ENCODE measurements at places on chromosomes 11 and 22.

GRCh38 chr11:18384157-18384641 lies 10.2 kb upstream of the LDHA start:
- no peak for DNase-seq

DNA sequence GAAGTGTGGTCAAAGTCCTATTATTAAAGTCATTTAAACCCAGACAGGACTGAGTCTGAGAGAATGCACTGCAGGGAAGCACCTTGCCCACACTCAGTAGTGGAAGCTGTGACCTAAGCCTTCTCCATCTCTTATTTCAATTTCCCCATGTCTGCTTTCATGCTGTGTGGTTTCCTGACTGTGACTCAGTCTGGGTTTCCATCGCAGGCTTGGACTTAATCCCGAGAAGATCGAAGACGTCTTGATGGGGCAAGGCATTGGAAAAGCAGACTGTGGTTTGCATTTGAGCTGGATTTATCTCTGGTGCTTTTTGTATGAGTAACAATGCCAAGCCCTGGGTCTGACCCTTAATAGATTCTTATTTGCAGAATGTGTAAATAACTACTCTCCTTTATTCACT lies 238.9 kb downstream of the NTM start:
- no peak for DNase-seq

DNA sequence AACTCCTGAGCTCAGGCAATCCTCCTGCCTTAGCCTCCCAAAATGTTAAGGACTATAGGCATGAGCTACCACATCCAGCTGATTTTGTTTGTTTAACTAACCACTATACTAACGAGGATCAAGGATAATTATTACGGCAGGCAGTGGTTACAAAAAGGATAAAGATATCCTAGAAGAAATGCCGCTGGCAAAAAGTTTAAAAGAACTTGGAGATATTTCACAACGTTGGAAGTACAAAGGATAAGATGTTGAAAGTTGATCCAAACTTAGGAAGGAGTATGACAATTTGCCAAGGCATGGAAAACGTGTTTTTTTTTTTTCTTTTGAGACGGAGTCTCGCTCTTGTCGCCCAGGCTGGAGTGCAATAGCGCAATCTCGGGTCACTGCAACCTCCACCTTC lies 13.4 kb downstream of the AP5B1 start:
- DNase-seq = no peak

GRCh38 chr22:24994070-24994763 lies 41.7 kb downstream of the KIAA1671 start:
- DNase-seq = no peak

- peak; percentile 24 for DNase-seq
Measured at GRCh38 chr22:50627642-50628542, at the start of gene ARSA. Gene ARSA, minus strand, starts transcription at chr22:50628152. Its CDS starts 373 bp downstream, at chr22:50627779.

GRCh38 chr11:130872981-130873380 lies 43.3 kb downstream of the SNX19 start:
- DNase-seq = no peak

- DNase-seq = no peak
Measured at GRCh38 chr11:93081694-93082093, 112.2 kb downstream of the MTNR1B start.

DNA sequence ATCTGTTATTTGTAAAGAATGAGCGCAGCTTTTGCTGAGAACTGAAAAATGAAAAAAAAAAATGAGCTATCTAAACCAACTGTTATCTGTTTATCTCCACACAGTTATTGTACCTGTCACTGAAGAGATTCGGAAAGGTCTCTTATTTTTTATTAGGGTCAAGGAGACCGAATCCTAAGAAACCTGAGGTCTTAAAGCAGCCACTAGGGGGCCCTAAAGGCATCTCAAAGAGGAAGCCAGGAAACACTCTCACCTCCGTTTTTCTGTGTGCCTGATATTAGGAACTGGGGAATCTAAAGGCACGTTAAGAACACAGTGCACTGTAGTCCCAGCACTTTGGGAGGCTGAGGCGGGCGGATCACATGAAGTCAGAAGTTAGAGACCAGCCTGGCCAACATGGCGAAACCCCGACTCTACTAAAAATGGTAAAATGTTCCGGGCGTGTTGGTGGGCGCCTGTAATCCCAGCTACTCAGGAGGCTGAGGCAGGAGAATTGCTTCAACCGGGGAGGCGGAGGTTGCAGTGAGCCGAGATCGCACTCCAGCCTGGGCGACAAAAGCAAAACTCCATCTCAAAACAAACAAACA lies 3.5 kb upstream of the LARGE1 start:
- peak; percentile 80 for DNase-seq

- DNase-seq = no peak
Measured at GRCh38 chr11:30313580-30313979, 9.3 kb upstream of the ARL14EP start.

GRCh38 chr11:19328586-19329311 lies 88.0 kb upstream of the E2F8 start:
- DNase-seq = no peak

GRCh38 chr22:44026630-44027511 lies 2.8 kb downstream of the PARVB start:
- no peak for DNase-seq

DNA sequence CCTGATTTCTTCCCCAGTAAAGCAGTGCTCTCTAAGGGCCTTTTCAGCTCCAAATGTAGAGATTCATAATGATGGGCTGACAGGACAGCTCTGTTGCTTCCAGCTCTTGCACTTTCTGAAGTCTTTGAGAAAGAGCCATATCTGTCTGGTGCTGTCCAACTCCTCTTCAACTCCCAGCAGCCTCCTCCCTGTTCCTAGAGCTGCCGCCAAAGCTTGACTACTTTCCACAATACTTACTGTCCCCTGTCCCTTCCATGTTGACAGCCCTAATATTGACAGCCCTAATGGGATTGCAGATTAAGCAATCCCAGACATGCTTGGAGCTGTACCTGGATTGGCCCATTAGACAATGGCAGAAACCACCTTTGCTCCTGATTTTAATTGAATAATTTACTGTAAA lies 29.6 kb downstream of the INSC start:
- no peak for DNase-seq

DNA sequence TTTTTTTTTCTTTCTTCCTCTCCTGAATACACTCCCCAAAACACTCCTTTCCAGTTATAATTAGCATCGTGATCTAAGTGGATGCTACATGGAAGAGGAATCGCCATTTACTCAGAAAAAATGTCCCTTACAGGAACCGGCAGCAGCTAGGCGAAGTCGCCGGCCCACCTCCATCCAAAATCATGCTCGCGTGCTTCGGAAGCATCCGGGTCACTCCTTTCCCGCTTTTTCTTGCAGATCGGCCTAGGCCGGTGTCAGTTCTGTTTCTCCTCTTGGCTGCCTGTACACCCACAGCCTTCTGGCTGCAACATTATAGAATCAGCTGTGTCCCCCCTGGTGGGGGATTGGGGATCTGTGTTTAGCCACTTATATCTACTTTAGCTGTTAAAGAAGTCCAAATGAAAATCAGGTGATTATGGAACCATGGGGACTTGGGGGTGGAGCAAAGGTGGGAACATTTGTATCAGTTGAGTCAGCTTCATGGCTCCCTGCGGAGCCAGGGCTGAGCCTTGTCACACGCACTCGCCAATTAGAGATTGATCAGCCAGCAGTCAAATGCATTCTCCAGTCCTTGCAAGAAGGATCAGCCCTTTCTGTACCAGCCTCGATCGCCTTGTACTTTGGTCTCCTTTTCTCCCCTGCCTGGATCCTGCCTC lies 36.3 kb downstream of the ASRGL1 start:
- no peak for DNase-seq

DNA sequence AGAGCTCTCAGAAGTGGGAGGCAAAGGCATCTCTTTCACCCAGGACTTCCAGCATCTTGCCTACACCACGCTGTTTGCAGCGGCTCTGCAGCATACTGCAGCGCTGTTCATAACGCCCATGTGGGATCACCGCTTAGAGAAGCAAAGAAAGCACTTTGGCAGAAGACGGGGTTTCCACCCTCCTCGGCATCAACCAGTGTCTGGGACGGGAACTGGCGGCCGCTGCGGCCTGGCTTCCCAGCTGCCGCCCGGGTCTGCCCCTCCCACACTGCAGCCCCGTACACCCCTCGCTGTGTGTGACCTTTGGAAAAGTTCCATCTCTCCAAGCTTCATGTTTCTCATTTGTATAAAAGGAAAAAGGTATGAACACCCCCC lies 545 bp upstream of the TIRAP start:
- DNase-seq = no peak

DNA sequence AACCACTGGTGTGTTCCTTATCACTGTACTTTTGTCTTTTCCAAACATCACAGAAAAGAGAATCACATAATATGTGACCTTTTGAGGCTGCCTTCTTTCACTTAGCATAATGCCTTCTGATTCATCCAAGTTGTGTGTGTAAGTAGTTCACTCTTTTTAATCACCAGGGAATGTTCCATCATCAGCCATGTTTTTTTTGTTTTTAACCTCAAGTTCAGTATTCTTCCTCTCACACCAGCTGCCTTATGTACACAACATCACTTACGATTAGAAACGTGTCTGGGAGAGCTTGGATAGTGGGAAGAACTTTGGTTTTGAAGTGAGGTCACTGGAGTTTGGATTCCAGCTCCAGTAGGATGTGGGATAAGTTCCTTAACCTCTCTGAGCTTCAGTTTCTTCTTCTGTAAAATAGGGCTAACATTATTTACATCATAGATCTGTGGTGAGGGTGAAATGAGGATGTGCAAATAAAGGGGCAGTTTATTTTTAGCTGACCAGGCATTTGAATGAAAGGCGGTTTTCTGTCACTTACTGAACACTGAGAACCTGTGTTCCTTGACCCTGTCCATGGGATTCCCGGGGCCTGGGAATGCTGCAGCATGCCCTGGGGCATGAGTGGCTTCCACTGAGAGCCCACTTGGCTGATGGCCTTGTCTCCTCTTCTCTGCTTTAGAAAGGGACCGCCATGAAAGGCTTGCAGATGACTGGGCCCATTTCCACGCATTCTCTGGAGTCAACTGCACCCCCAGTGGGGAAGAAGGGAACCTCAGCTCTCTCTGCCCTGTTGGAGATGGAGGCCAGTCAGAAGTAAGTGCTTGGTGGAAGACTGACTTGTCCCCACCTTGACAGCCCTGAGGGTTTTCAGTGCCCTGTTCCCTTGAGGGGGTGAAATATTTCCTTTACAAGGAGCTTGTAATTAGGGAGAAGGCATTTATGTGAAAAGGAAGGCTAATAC lies 92.6 kb downstream of the DEPDC5 start:
- DNase-seq = no peak

GRCh38 chr11:84292955-84293354 lies 1006.8 kb upstream of the CCDC90B start:
- no peak for DNase-seq

- no peak for DNase-seq
Measured at GRCh38 chr22:19275513-19275912, 16.0 kb downstream of the CLTCL1 start.

- DNase-seq = no peak
Measured at GRCh38 chr11:116582571-116582970, 190.2 kb downstream of the BUD13 start.

GRCh38 chr11:86149792-86150191 lies 80.9 kb upstream of the PICALM start:
- no peak for DNase-seq

GRCh38 chr11:134733646-134734045 lies 321.6 kb upstream of the B3GAT1 start:
- DNase-seq = no peak

DNA sequence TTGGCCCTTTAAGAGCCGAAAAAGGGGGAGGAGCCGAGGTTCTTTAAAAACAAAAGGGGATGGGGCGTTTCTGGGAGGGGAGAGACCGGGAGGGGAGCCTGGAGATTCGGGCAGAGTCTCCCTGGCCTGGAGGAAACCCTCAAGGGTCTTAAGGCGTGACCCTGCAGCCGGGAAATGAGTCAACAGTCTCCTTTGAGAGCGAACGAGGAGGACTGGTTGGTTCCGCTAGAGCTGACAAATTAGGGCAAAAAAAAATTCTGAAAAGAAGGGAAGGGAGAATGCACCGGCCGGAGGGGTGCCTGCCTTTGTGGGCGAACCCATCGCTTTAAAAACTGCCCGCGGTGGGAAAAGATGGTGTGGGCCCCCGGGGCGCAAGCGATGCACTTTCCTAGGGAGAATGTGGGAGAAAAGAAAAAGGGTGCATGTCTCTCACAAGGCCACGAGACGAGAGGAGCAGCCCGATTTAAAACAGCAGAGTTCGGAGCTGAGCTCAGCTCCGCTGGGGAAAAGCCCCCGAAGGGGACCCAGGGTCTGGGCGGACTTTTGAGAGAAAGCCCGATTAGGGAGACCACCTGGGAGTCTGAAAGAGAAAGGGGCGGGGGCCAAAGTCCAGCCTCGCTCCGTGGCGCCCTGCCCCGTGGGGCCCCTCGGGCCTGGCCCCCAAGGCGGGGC lies 874 bp downstream of the ZFTA start:
- DNase-seq = peak; percentile 14

DNA sequence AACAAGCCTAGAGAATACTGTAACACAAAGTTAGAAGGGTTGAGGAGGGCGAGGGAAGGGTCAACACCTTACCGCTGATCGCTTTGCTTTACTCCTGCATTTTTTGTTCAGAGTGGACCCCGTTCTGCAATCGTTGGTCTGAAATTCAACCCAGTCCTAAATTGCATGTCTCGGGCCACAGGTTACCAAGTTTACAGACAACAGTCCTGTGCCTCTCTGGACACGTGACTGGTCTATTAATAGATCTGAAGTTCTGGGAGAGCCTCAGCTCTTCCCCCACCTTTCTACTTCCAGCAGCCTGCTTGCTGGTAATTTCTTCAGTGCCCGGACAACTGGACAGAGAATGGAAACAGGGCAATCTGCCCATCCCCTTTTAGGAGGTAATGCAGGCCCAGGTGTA lies 74.2 kb downstream of the STIM1 start:
- no peak for DNase-seq

- no peak for DNase-seq
Measured at GRCh38 chr11:3132271-3132781, 32.8 kb downstream of the OSBPL5 start.

DNA sequence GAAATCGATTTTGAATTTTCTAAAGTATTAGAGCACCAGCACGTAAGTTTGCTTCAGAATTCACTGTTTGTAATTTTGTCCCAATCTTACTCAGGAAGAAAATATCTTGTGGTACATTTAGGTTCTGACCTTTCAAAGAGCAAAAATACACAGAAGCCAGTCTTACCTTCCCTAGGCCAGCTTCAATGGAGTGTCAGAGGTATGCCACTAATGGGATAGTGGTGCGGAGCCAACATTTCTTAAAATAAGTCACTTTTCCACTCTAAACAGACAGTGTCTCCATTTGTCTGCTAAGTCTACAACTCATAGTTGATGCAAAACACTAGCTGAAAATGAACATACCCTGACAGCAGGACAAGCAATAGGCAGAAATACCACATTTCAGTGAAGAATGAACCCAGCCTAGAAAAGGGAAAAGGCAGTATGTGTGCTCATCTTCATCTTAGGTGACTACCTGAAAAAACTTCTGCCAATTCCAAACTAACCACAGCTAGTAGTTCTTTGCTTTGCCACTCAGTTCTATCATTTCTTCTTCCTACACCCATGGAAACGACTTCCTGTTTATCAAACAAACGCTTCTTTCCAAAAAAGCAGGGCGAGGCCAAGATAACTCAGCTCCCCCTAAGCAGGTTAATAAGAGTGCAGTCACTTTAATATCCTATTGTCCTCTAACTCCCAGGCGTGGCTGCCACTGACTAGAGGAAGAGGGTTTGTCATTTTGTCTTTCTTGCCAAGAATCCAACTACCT lies 94.0 kb upstream of the APOA1 start:
- DNase-seq = no peak

- no peak for DNase-seq
Measured at GRCh38 chr11:6855971-6856541, 6.8 kb upstream of the OR10A2 start.

Measured in NCI-H1694 (cell line).